ENCODE measurements at places on chromosomes 16 and 17. TPM values are rescaled to one million over a fixed set of nuclear protein-coding genes. Genes with fewer than 3 reads are reported as not detected.

APOH gene
- total RNA-seq: not detected

PIK3R6 gene
- not detected for total RNA-seq

TAT gene
- not detected for total RNA-seq

CCL1 gene
- not detected for total RNA-seq

KRT32 gene
- not detected for total RNA-seq

NPIPA3 gene
- 0.29 TPM for total RNA-seq

FBXO39 gene
- total RNA-seq: 0.22 TPM

PABPN1L gene
- not detected for total RNA-seq

CCL16 gene
- not detected for total RNA-seq

ZNF750 gene
- total RNA-seq: not detected

ABCA9 gene
- 2.0 TPM for total RNA-seq

TBX6 gene
- total RNA-seq: 0.14 TPM

HSD3B7 gene
- 37.9 TPM for total RNA-seq

CD300LG gene
- not detected for total RNA-seq

ABCC3 gene
- 31.1 TPM for total RNA-seq

ALDH3A1 gene
- not detected for total RNA-seq

RHBDL3 gene
- not detected for total RNA-seq

TM4SF5 gene
- not detected for total RNA-seq

GP2 gene
- total RNA-seq: not detected

LGALS9B gene
- not detected for total RNA-seq

ALOX15B gene
- total RNA-seq: not detected

C16orf87 gene
- total RNA-seq: 7.9 TPM

ANKRD40CL gene
- not detected for total RNA-seq

GRAP gene
- total RNA-seq: under 0.01 TPM

KRTAP9-2 gene
- not detected for total RNA-seq

SBK1 gene
- not detected for total RNA-seq

SLC12A3 gene
- total RNA-seq: not detected

CFAP119 gene
- total RNA-seq: 4.9 TPM

DHX58 gene
- total RNA-seq: 21.2 TPM

NT5M gene
- total RNA-seq: 0.29 TPM

ALDOA gene
- 1,194 TPM for total RNA-seq

SPEM3 gene
- total RNA-seq: not detected

ZP2 gene
- not detected for total RNA-seq

LONP2 gene
- 69.4 TPM for total RNA-seq

KRTAP2-4 gene
- not detected for total RNA-seq

SLC9A5 gene
- total RNA-seq: 1.6 TPM

TEKT1 gene
- not detected for total RNA-seq

SCGB1C2 gene
- not detected for total RNA-seq

CDH11 gene
- 338 TPM for total RNA-seq

CHD9 gene
- total RNA-seq: 69.3 TPM

PRPSAP1 gene
- 46.0 TPM for total RNA-seq
